ACHN (cell line): ENCODE measurements at places on chromosomes 3 and 15.

DNA sequence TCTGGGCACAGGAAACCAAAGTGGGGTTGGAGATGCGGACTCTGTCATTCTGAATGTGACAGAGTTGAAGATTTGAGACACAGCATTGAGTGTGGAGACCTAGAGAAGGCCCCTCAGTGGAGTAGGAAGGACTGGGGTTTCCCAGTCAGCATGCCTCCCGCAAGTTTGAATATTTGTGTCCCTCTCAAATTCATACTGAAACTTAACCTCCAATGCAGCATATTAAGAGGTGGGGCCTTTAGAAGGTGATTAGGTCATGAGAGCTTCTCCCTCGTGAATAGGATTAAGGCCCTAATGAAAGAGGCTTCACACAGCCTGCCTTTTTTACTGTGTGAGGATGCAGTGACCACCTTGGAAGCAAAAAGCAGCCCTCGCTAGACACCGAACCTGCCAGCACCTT is 8.0 kb downstream of the HDDC3 start:
- DNase-seq, result no peak

DNA sequence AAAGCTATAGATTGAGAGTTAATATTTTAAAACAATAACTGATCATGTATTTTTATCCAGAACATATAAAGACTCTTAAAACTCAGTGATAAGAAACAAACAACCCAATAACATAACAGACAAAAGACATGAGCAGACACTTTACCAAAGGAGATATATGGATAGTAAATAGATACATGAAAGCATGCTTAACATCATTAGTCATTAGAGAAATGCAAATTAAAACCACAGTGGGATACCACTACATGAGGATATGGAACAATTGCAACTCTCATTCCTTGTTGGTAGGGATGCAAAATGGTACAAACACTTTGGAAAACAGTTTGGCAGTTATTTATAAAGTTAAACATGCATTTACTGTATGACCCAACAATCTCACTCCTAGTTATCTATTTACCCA is 95.0 kb downstream of the IQCH start:
- DNase-seq, result no peak

DNA sequence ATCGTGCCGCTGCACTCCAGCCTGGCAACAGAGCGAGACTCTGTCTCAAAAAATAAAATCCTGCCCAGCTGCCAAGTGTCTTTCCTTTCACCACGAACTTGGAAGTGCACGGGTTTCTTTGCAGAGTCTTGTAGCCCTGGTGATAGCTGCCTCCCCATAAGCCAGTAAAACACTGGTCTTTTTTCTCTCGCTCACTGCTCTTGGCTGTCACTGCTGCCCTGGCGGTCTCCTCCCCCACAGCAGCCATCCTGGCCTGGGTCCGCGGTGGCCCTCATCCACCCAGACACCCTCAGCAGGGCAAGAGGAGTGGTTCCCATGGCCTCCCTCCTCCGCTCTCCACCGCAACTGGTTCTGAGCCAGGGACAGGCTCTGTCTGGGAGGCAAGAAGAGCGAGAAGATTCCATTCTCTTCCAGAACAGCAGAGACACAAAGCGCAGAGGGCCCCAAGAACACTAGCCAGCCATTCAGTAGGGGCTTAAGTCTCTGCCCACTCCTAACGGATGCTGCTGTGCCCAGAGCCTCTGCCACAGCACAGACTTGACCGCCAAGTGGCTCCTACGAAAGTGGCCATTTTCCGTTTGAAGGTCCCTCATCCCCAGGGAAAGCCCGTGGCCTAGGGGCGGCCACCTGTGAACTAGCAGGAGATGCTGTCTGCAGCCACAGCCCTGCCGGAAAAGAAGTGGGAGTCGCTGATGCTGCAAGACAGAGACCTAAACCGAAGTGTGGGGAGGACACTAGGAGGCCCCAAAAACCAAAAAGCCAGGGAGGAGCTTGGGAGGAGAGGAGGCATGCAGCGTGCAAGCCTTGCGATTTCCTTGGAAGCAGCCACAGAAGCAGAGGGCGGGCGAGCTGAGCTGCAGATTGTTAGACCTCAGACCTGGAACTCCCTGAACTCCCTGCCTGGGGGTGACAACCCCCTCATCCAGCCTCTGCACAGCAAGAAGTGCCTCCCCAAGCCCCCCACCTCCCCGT is 44.1 kb downstream of the KLHL25 start:
- DNase-seq, result no peak

GRCh38 chr3:143975554-143976152 is 4.0 kb downstream of the DIPK2A start:
- DNase-seq, result peak; percentile 54

GRCh38 chr3:119279584-119280243 is 14.5 kb upstream of the ARHGAP31 start:
- no peak for DNase-seq

DNA sequence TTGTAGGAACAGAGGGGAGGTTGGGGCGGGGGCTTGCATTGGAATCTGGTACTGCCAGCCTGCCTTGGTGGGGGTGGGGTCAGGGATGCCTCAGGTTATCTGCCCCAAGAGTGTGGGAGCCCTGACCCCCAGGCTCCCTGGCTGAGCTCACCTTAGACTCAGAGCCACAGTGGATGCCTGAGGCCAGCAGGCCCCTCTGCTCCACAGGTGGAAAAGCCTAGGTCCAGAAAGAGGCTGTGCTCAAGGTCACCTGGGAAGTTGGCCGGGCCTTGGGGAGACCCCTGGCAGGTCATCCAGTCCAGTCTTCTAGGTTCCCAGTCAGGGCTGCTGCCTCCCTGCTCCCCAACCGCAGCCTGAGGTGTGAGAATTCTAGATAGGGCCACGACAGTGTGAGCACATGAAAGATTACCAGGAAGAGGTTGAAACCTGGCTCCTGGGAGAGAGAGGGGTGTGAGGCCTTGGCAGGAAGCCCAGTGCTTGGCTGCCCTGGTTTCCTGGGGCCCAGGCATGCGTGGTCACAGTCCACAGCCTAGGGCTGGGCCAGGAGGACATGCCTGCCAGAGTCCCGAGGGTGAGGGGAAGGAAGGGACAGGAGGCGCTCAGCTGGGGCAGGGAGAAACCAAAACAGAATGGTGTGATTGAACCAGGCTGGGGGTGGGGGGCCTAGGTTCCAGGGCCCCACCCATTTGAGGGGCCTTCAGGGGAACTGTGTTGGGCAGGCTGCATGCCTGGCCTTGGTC is 4.9 kb downstream of the HDAC11 start:
- DNase-seq, result peak; percentile 81

GRCh38 chr3:38829404-38829803 is 13.4 kb upstream of the SCN10A start:
- DNase-seq, result no peak

GRCh38 chr3:154730186-154730585 is 300.2 kb upstream of the GPR149 start:
- DNase-seq, result no peak

DNA sequence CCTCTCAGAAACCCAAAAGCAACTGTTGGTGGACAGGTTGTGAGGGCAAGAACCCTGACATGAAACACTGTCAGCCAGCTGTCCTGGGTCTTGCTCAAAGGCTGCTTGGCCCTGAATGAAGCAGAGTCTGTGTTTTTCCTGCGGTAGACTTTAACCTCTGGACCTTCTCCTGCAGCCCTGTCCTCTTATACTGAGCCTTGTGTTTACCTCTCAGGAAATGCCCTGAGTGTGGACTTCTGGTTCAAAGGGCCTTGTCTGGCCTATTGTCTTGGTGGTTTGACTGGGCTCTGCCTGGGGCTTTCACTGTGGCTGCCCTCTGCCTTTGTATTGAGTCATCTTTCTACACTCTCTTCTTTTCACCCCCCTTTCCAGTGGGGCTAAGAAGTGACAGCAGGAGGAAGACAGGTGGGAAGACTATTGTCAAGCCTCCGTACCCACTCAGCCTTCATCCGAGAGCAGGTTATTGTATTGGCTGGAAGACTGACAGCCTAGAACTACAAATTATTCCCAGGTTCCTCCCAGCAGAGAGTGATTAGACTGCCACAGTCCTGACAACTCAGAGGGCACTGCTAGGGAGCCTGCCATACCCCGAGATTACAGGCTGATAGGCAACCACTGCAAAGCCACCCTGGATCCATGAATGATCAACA is 3.5 kb downstream of the SEC13 start:
- DNase-seq, result no peak

DNA sequence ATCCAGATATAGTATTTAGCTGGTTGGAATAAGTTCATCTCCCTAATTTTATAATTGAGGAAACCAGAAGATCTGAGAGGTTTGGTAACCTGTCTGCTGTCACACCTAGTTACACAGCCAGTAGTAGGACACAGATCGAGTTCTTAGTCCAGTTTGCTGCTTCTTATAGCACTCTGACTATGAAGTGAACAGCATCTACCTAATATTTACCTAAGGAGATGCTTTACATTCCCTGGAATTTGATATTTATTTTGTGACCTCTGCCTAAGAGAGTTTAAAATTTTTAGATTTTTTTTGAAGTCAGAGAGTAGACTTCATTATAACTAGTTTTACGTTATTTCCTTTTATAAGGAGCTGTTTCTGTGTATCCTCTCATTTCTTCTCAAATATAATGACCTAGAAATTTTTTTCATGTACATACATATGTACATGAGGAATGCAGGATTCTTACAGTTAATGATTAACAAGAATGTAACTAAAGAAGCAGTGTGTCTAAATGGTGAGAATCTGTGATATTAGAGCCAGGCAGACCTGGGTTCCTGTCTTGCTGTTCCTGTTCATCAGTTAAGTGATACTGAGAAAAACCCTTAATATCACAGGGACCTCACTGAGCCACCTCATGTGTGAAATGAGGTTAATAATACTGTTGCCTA is 4.3 kb downstream of the ARHGEF26 start:
- no peak for DNase-seq

GRCh38 chr3:184348057-184348382 is 10.6 kb downstream of the FAM131A start:
- DNase-seq, result no peak

- DNase-seq, result no peak
These were observed 102.9 kb downstream of the LRRN1 start for GRCh38 chr3:3902161-3902560.

GRCh38 chr3:185880600-185880999 is 55.8 kb upstream of the IGF2BP2 start:
- no peak for DNase-seq

DNA sequence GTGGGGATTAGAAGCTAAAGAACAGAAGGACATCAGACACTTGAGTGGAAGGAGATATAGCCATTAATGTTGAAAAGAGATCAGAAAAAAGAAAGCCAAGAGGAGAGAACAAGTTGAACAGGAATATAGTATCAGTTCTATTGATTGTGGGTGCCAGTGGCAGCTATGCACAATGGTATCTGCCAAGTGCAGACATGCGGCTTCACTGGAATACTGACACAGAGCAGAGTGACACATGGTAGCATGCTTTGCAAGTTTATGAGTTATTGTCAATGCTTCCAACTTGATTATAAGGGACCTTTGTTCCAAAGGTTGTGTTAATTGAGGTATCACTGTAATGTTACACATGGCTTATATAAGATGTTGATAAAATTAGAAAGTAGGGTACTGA is 42.0 kb upstream of the TP63 start:
- no peak for DNase-seq

- DNase-seq, result peak; percentile 42
These were observed 133.4 kb upstream of the SMAD3 start for GRCh38 chr15:66931768-66932633.

DNA sequence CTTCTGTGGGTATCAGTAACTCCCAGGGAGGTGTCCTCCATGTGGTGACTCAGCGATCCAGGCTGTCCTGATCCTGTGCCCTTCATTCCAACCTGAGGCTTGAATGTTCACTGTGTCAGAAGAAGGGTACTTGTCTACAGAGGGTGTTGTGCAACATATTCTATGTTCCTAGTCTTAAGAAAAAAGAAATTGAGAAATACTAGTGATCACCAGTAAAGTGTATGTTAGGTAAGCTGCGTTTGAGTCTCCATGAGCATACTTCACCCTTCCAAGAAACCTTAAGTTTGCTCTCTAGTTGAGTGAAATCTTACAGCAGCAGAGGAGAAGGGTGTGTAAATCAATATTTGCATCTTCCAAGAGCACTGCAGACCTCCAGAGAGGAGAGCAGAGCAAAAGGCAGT is 122.2 kb upstream of the SLC24A5 start:
- DNase-seq, result no peak

GRCh38 chr3:191648787-191649186 is 187.8 kb downstream of the PYDC2 start:
- DNase-seq, result no peak

DNA sequence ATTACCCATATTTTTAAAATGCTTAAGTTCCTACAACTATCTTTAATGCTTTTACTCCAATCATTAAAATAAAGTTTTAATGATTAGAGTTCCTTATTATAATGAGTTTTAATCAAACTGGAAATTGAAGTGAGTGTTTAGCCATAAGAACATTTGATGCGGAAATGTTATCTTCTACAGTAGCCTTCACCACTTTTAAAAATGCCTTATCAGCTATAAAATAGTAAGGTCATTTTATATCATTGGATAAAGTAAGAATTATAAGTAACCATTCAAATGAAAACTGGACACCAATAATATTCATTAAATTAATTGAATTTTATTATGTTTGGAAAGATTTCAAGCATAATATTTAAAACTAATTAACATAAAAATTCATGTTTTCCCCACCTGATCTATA is 825.0 kb upstream of the ROBO1 start:
- no peak for DNase-seq

DNA sequence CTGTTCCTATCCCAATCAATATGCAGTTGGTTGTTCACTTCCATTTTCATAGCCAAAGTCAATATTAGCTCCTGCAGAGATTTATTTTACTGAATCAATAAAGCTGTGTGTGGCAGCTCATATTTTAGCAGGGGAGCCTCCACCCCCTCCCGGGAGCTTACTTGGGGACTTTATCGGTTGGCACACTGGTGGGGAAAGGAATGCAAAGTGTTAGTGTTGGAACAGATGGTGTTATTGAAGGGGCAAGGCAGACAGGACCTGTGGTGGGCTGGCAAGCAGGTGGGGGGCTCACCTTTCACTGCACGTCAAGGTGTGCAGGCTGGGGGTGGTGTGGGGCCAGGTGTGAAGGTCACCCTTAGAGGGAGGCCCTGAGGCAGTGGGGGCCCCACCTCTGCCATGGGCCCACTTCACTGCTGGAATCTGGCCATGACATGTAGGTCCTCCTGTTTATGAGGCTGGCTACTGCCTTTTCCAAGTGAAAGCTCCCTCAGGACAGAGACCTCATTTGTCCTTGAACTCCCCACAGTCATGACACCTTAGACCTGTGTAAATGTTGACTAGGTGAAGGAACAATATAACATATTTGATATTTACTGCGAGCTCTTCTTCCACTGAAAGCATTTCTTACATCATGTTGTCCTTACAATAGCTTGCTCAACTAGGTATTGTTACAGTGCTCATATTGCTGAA is 44.0 kb upstream of the SEC22A start:
- DNase-seq, result no peak

DNA sequence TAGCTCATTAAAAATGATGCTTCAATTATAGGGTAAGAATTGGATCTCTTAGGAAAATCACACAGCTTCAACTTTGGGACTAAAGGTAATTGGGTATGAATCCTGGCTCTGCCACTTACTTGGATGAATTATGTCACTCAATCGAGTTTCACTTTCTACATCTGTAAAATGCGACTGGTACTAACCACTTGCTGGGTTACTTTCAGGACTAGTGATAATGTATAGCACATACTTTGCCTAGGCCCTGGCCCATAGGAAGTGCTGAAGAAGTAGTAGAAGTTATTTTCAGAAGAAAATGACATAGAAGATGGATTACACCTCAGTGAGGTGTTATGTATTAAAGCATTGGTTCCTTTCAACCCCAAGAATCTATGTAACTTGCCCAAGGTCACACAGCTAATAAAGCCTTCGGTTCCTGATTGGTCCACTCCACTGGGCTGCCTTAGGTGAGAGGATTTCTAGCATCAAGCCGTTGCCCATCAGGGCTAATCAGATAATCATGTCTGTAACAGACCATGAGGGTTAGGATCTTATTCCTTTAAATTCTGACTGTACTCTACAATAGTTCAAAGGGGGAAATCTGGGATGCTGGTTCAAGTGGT is 29.4 kb upstream of the AP4E1 start:
- no peak for DNase-seq
